ENCODE measurements at places on chromosomes 5 and 9. TPM values are rescaled to one million over a fixed set of nuclear protein-coding genes. Genes with fewer than 3 reads are reported as not detected.

The OR1Q1 gene
- not detected for polyA plus RNA-seq

- H3K27me3 ChIP-seq: no peaks in the 10 kb centered on the region
- no peak for DNase-seq
- no peak overlapping the region for H3K4me3 ChIP-seq
- no peaks in the 10 kb centered on the region for H3K36me3 ChIP-seq
- H3K27ac ChIP-seq: no peak overlapping the region
Measured at GRCh38 chr5:39200081-39200480, 19.3 kb downstream of the FYB1 start.

- no peaks in the 10 kb centered on the region for H3K27me3 ChIP-seq
- no peak overlapping the region for H3K27ac ChIP-seq
- DNase-seq: no peak
- H3K4me1 ChIP-seq: peaks cover 55% of the 10 kb centered on the region
Measured at GRCh38 chr9:125630436-125630835, 76.6 kb downstream of the MAPKAP1 start.

The MYMK gene
- not detected for polyA plus RNA-seq

The COL15A1 gene
- polyA plus RNA-seq: not detected

The SPATA31C1 gene
- not detected for polyA plus RNA-seq

DNA sequence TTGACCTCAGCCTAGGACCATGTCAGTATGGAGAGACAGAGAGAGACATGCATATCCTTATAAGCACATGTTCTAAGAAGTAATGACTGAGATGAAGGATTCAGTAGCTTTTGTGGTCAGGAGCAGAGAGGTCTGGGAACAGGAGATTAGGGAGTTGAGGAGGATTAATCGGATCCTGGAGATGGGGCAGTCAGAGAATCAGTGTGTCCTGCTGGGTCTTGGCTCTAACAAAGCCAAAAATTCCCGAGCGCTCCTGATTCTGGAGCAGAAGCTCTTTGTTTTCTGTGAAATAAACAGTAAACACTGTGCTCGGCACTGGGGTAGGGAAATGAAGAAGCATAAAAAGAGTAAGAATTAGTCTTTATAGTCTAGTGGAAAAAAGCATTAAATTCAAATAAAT is 520.0 kb upstream of the CLINT1 start:
- H3K27ac ChIP-seq: no peak overlapping the region
- peaks cover 2% of the 10 kb centered on the region for H3K4me1 ChIP-seq
- H3K4me3 ChIP-seq: no peak overlapping the region
- H3K36me3 ChIP-seq: no peaks in the 10 kb centered on the region
- DNase-seq: no peak

- DNase-seq: no peak
- H3K4me3 ChIP-seq: peak overlapping the region; percentile 81
- peaks cover 10% of the 10 kb centered on the region for H3K27me3 ChIP-seq
- no peaks in the 10 kb centered on the region for H3K36me3 ChIP-seq
- peak overlapping the region; percentile 91 for H3K27ac ChIP-seq
- H3K4me1 ChIP-seq: peaks cover 33% of the 10 kb centered on the region
Measured at GRCh38 chr9:129487658-129488483, 133.0 kb downstream of the C9orf50 start.

The DIAPH1 gene
- 47.0 TPM for polyA plus RNA-seq

DNA sequence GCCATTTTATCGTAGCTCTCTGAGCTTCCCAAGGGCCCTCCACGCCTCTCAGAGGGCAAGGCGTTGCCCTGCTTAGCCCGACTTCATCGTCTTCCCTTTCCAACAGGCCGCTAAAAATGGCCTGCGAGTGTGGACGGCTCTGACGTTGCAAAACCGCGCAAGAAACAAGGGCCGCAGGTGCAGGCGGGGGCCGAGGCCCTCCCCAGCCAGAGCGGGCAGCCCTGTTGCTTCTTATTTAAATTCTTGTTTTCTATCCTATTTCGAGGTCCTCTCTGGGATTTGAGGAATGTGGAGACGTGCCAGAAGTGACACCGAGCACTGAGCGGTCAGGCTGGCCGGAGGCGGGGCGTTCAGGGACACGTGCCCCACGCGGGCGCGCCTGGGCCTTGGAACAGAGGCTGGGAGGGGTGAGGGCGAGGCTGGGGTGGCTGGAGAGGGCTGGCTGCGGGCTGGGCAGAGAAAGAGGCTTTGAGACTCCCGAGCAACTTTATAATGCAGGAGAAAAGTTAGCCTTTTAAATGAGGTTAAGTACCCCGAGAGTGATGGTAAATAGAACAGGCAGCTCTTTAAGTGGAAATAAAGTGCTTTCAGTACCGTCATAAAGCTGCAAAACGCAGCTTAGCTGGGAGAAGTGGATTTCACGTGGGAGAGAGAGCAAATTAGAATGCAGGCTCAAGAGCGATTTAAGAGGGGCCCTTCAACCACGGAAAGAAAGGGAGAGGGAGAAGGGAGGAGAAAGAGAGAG is 243.6 kb downstream of the AUH start:
- peak overlapping the region; percentile 69 for H3K27ac ChIP-seq
- H3K4me3 ChIP-seq: peak overlapping the region; percentile 78
- peaks cover 7% of the 10 kb centered on the region for H3K36me3 ChIP-seq
- H3K27me3 ChIP-seq: peaks cover 19% of the 10 kb centered on the region
- peaks cover 13% of the 10 kb centered on the region for H3K4me1 ChIP-seq
- no peak for DNase-seq

GRCh38 chr5:31047007-31047406 is 146.5 kb upstream of the CDH6 start:
- H3K4me3 ChIP-seq: no peak overlapping the region
- no peak overlapping the region for H3K27ac ChIP-seq
- H3K36me3 ChIP-seq: no peaks in the 10 kb centered on the region
- H3K27me3 ChIP-seq: no peaks in the 10 kb centered on the region
- no peak for DNase-seq

The CD180 gene
- 102 TPM for polyA plus RNA-seq

The CATSPER3 gene
- polyA plus RNA-seq: not detected
